ENCODE measurements at places on chromosomes 11 and 22.

GRCh38 chr11:113553915-113554314, 78.7 kb upstream of the DRD2 start:
- no peak for DNase-seq

GRCh38 chr11:117189191-117189940, 9.8 kb upstream of the TAGLN start:
- DNase-seq = no peak

DNA sequence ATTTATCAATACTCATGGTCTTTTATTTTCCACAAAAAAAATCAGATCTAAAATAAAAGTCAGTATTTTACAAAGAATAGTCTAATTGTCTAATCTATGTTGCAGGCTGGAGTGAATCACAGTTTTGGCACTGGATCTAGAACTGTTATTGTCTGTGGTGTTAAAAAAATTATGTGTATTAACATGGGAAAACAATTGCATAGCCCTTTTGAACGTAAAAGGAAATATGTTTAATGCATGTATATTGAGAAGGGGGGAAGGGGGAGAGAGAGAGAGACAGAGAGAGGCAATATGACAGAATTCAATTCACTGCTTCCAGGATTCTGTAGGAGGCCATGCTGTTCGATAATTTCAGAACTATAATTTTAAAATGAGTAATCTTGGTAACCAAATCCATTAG, 324.9 kb upstream of the CCDC90B start:
- DNase-seq = no peak

- DNase-seq = no peak
These were observed 1.8 kb upstream of the MUC15 start for GRCh38 chr11:26573896-26574295.

DNA sequence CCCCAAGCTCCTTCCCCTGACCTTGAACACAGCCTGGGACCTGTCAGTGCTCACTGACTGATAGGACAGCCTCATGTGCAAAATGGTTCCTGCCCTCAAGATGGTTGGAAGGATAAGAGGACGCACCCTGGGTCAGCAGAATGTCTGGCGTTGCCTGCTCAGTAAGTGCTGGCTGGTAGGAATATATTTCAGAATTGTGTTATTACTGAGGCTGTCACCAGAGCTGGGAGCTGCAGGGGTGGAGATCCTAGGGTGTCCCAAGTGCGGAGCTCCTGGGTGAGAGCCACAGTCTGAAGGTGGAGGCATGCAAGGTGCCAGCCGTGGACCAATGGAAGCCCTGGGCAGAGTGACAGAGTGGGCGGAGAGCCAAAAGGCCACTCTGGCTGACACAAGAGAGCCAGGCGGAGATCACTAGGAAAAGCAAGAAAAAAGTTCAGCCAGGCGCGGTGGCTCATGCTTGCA, 1.0 kb upstream of the SEC14L4 start:
- no peak for DNase-seq

- no peak for DNase-seq
These were observed 56.1 kb upstream of the TIMP3 start for GRCh38 chr22:32745251-32745995.

DNA sequence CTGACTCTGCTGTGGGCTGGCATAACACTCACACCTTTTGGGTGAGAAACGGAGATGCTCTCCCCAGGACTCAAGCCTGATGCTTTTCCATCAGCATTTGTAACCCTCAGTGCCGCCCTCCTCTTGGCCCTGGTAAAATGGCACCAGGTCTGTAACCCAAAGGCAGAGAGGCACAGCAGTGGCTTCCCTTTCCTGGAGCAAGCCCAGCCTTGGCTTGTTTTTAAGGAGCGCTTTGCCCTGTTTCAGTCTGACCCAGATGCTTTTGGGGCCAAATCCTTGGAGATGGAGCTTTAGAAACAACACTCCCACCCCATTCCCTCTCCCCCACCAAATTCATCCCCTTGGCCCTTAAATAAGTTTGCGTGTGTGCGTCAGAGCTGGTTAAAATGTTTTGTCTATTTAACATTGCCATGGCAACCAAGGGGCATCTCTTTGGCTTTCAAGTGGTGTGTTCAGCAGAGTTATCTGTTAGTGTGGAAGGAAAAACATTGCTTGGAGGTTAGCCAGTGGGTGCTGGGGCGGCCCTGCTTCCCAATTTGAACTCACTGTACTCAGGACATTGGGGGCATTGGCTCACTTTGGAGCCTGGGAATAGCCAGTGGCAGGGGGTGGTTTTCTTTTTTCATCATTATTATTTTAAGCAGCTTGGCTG, 134.1 kb downstream of the NAV2 start:
- DNase-seq = no peak

DNA sequence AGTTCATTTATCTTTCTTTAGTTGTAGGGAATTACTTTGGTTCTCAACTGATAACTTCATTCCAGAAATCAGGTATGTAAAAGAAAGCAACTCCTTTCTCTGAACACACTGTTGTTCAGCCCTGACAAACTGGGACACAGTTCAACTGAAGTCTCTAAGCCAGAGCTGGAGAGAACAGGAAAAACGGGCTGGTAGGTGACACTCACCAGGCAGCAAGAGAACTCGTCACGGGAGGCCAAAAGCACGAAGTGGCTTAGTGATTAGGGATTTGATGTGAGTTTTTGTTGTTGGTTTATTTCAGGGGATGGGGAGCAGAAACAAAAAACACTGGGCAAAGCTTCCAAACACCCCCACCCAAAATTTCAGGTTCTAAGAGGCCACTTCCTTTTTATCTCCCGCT, 54.1 kb downstream of the MYH9 start:
- DNase-seq = no peak

Data from HS-5 (cell line).